ENCODE measurements at places on chromosomes 5 and 9.

- DNase-seq = no peak
These were observed 780.5 kb upstream of the ZNF608 start for GRCh38 chr5:125526966-125527365.

DNA sequence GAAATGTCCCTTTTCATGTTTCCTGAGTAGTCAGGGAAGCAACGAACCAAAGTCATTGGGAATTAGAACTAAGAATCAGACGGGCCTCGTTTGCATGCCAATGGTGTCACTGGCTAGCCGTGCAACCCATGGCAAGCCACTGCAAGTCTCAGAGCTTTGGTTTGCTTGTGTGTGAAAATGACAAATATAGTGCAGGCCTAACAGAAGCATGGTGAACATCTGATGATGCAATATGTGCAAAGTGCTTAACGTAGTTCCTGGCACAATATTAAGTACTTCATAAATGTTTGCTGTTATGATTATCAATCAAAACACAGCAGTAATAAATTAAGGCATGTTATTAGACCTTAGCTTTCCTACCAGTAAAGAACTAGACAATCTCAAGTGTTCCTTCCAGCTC is 118.0 kb upstream of the TRIM32 start:
- DNase-seq = no peak

GRCh38 chr9:18598969-18599368 is 125.0 kb downstream of the ADAMTSL1 start:
- DNase-seq = no peak

- no peak for DNase-seq
These were observed 79.8 kb upstream of the MAMDC2 start for GRCh38 chr9:69963803-69964202.

All from renal pelvis (tissue), 12 donors.